ENCODE measurements at places on chromosomes 3 and 15. TPM values are rescaled to one million over a fixed set of nuclear protein-coding genes. Genes with fewer than 3 reads are reported as not detected.

GRCh38 chr15:29689287-29689986 is 132.8 kb downstream of the TJP1 start:
- DNase-seq: no peak
- no peak overlapping the region for H3K27ac ChIP-seq
- no peak overlapping the region for H3K4me3 ChIP-seq
- H3K36me3 ChIP-seq: no peaks in the 10 kb centered on the region

- H3K36me3 ChIP-seq: no peaks in the 10 kb centered on the region
- H3K27ac ChIP-seq: no peak overlapping the region
- peaks cover 22% of the 10 kb centered on the region for H3K4me1 ChIP-seq
- no peaks in the 10 kb centered on the region for H3K27me3 ChIP-seq
These were observed 182.5 kb downstream of the VGLL4 start for GRCh38 chr3:11461226-11461625.

GRCh38 chr15:68812069-68812468 is 8.6 kb downstream of the ANP32A start:
- no peak for DNase-seq
- H3K4me3 ChIP-seq: no peak overlapping the region
- no peaks in the 10 kb centered on the region for H3K36me3 ChIP-seq

GRCh38 chr3:45885979-45886705 is at the start of gene CCR9:
TSS of gene CCR9 (plus strand) at chr3:45886543. CDS start at chr3:45894934, 8,391 bp downstream.
- no peak within 1 kb of the TSS for H3K27ac ChIP-seq
- peaks cover 12% of the 10 kb centered on the region for H3K27me3 ChIP-seq
- no peak for DNase-seq
- H3K4me1 ChIP-seq: peaks cover 1% of the 10 kb centered on the region

GRCh38 chr3:196700801-196701200 is 11.2 kb downstream of the CEP19 start:
- no peak overlapping the region for H3K27ac ChIP-seq
- no peaks in the 10 kb centered on the region for H3K36me3 ChIP-seq
- H3K4me3 ChIP-seq: no peak overlapping the region
- no peaks in the 10 kb centered on the region for H3K4me1 ChIP-seq

SNRPA1 gene
- 79.5 TPM for total RNA-seq

CAPN3 gene
- 0.38 TPM for total RNA-seq

LAMB2 gene
- total RNA-seq: 344 TPM
